ENCODE measurements at places on chromosomes 12 and 14.

DNA sequence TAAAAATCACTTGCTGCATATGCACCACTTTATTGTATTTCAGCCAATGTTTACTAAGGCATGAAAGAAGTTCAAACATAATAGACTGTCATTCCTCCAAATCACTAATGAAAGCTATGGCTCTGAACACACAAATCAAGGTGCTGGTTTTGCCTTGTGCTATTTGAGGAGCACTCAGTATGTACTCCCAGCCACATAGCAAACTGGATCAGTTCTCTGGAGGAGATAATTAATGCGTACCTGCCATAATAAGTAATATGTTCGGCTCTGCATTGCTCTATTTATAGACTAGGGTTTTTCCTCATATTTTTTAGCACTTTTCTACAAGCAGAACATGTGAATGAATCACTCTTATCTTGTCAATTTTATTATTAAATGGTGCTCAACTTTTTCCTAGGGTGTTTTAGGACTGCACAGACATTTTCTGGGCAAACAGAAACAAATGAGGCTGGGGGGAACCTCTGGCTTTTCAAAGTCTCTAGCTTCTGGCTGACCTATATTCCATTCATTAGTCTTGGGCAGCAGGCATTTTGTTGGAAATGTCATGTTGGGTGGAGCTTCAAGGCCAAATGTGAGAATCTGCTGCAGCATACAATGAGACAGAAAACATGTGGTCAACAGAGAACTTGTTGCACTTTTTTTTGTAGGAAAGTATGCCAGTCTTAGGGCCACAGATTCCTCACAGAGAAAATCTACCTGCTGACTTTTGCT is 88.4 kb downstream of the GRIP1 start:
- DNase-seq: no peak

- no peak for DNase-seq
Measured at GRCh38 chr14:104399432-104400155, 180.0 kb upstream of the C14orf180 start.

DNA sequence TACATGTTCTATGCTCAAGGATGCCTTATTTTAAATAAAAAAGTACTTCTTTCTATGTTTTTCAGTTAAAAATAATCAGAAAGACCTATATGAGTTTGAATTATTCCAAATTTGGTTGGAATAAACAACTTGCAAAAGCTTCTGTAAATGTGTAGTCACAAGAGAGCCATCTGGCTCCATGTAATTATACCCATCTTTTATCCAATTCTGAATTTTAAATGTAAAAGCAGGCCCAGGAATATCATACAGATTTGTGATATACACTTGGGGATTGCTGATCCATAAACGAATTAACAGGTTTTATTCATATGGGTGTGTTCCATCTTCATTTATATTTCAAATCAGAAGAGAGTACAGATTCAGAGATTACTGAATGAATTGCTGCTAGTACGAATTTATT is 329.2 kb upstream of the LRFN5 start:
- DNase-seq: no peak

DNA sequence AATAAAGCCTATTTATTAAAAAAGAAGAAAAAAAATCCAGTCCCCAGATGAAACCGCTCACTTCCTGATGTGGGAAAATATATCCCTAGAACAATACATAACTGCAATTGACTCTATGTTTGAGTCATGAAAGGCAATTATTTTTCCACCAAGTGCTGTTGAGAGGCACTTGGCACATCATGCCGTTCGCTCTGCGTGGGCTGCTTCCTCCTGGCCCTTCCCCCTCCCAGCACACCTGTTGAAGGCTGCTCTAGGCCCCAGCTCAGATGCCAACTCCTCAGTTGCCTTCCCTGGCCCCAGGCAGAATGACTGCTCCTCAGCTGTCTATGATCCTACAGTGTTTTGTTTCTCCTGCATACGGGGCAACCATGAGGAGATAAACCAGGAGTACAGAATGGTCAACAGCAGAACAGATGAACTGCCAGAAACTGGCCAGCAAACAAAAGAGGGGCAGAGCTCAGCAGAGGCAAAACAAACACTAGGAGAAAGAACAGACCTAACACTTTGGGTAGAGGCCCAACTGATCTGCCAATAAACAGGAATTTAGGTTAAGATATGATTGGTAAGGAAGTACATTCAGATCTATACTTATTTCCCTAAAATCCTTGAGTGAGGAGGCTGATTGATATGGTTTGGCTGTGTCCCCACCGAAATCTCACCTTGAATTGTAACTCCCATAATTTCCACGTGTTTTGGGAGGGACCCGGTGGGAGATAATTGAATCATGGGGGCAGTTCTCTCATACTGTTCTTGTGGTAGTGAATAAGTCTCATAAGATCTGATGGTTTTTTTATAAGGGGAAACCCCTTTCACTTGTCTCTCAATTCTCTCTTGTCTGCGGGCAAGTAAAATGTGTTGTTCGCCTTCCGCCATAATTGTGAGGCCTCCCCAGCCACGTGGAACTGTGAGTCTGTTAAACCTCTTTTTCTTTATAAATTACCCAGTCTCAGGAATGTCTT is 58.6 kb downstream of the SLC38A1 start:
- peak; percentile 67 for DNase-seq

DNA sequence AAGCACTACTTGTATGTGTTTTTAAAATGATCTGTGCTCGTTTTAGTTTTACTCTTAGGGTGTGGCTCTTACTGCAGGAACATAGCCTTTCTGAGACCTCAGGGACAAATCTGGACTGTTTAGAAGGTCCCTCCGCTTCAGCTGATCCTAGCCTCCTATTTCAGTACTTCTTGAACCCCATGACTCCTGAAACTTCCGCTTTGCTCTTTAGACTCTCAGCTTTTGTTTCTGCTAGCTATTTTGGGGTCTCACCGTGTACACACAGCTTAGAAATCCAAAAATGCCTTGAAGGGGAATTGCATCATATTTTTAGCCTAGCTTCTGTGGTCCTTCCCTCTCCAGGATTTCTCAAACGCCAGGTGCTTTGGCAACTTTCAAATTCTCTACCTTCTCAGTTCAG is 8.3 kb downstream of the OR11G2 start:
- no peak for DNase-seq

GRCh38 chr14:21521501-21521900 is 4.6 kb downstream of the SALL2 start:
- no peak for DNase-seq

- no peak for DNase-seq
Measured at GRCh38 chr14:66717561-66718140, 209.7 kb downstream of the GPHN start.

GRCh38 chr12:118356809-118357256 is 15.9 kb downstream of the TAOK3 start:
- DNase-seq: no peak

DNA sequence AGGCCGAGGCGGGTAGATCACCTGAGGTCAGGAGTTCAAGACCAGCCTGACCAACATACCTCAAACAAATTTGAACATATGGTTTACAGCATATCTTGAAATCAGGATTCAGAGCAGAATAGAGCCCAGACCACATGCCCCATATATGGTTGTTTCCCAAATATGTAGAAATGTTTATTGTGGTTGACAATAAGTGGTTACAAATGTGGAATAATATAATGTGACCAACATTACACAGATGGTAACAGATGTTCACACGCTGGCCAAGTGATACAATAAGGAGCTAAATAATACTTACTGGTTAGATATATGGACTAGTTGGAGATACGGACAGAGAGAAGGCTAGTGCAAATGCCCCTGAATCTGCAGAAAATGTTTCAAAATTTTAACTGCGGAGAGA is 85.3 kb downstream of the MAPKAPK5 start:
- no peak for DNase-seq

GRCh38 chr12:67450441-67450840 is 181.3 kb downstream of the CAND1 start:
- no peak for DNase-seq

DNA sequence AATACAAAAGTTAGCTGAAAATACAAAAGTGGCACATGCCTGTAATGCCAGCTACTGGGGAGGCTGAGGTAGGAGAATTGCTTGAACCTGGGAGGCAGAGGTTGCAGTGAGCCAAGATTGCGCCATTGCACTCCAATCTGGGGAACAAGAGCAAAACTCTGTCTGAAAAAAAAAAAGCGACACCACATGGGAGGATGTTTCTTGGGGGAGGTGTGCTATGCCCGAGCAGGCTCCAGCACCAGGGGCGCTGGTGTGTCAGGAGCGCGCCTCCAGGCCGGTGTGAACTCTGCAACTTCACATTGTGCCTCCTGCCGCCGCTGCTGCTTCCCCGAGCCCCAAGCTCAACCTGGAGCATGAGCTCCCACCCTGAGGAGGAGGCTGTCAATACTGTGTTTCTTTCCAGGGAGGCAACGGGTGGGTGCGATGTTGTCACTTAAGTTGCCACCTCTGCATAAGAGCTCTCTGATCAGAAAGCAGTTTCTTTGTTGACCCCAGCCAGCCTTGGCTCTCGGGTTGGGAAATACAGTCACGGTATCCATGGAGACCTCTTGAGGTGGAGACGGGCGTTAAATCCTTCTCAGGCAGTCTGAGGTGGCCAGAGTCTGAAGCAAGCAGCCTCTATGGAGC is 18.9 kb downstream of the DEGS2 start:
- no peak for DNase-seq

- DNase-seq: no peak
Measured at GRCh38 chr12:27802511-27802910, 22.5 kb upstream of the MANSC4 start.

Data from femur (tissue), 1 donor.